C1 segment of cervical spinal cord (tissue), 14 donors: ENCODE measurements at places on chromosomes 7 and 10.

DNA sequence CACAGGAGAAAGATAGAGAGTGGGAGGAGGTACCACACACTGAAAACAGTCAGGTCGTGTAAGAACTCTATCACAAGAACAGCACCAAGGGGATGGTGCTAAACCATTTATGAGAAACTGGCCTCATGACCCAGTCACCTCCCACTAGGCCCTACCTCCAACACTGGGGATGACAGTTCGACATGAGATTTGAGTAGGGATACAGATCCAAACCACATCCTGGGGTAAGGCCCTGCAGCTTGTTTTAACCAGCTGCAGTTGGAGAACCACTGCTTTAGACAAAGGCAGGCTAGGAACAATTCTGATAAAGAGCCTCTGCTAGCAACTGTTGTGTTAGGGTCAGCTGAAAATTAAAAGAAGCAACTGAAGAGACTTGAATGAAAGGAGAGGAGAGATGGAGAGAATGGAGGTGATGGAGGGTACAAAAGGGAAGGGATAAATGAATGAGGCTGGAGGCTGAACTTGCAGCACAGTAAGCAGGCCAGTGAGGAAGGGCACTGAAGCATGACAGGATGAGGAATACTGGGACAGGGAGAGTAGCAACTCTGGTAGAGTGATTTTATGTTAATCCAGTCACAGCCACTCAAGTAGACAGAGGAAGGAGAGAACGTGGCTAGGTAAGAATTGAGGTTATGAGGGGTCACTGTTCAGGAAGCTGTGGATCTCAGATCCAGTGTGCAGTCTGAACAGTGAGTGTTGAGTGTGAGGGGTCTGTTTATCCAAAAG lies 23.6 kb downstream of the MEST start:
- no peak for DNase-seq

GRCh38 chr7:45104844-45105587 lies 6.5 kb downstream of the TBRG4 start:
- DNase-seq: no peak

GRCh38 chr10:66783316-66783715 lies 142.5 kb upstream of the LRRTM3 start:
- DNase-seq: no peak

- no peak for DNase-seq
Observed at GRCh38 chr10:122424059-122424458, 30.4 kb upstream of the ARMS2 start.

GRCh38 chr7:72706521-72706920 lies 121.5 kb downstream of the TYW1B start:
- DNase-seq: no peak

GRCh38 chr7:155227788-155228458 lies 69.8 kb upstream of the INSIG1 start:
- no peak for DNase-seq

GRCh38 chr7:37550872-37551271 lies 102.2 kb upstream of the ELMO1 start:
- no peak for DNase-seq
